NCI-H774 (cell line): ENCODE measurements at places on chromosomes 7 and 10.
A peak's percentile ranks its signal among the peaks of the same experiment; 100 is the strongest.

GRCh38 chr10:97708976-97709946, 4.3 kb upstream of the MARVELD1 start:
- DNase-seq, result no peak

DNA sequence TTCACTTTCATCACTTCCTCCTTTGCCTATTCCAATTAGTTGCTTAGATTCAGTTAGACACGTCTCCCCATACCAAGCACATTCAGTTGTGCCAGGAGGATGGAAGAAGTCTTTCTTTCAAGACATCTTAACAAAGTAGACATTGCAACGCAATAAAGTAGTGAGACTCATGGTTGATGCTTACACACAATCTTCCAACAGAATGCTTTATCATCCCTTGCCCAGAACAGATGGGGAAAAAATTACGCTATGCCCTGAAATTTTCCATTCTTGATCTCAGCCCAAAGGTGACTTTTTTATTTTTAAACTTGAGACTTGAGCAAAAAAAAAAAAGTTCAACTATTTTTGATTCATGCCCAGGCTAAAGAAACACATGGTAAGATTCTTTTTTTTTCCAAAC, 74.9 kb downstream of the KCNMA1 start:
- DNase-seq, result no peak

- no peak for DNase-seq
Observed at GRCh38 chr10:14839305-14839695, 1.2 kb downstream of the HSPA14 start.

GRCh38 chr10:43942096-43942850, 293.6 kb upstream of the ZNF32 start:
- DNase-seq, result no peak

- DNase-seq, result peak; percentile 30
Observed at GRCh38 chr10:32367793-32368453, 21.0 kb upstream of the EPC1 start.

GRCh38 chr10:43194266-43194665, 56.0 kb downstream of the CSGALNACT2 start:
- DNase-seq, result no peak

DNA sequence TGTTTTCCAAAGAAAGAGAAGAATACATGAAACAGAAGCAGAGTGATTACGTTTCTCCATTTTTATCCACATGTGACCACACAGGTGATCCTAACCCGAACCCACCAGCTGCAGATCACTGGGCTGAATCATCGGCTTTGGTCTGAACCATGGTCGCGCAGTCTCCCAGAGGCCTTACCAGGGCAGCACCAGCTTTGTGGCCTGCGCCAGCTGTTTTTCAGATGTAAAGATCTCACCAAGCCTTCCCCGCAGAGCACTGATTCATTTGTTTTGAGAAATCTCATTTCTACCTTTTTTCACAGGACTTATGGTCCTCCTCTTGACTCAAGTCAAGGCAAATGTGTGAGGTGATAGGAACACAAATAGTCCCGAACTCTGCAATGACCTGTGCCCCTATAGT, 207.0 kb upstream of the PPP2R2D start:
- no peak for DNase-seq

DNA sequence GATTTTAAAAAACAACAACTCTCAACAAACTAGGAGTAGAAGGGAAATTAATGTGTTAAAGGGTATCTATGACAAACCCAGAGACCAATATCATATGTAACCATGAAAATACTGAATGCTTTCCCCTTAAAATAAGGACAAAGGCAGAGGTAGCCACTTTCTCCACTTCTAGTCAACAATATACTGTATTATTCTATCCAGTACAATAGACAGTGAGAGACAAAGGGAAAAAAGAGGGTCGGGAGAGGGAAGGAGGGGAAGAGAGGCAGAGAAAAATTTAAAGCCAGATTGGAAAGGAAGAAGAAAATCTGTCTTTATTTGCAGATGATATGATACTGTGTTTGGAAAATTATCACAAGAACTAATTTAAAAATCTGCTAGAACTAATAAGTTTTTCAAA, 39.1 kb upstream of the WDFY4 start:
- DNase-seq, result no peak

GRCh38 chr7:137343281-137343841, at the start of gene PTN:
Gene PTN, minus strand, starts transcription at chr7:137343733. Its CDS starts 88,760 bp downstream, at chr7:137254973.
- DNase-seq, result peak; percentile 5

DNA sequence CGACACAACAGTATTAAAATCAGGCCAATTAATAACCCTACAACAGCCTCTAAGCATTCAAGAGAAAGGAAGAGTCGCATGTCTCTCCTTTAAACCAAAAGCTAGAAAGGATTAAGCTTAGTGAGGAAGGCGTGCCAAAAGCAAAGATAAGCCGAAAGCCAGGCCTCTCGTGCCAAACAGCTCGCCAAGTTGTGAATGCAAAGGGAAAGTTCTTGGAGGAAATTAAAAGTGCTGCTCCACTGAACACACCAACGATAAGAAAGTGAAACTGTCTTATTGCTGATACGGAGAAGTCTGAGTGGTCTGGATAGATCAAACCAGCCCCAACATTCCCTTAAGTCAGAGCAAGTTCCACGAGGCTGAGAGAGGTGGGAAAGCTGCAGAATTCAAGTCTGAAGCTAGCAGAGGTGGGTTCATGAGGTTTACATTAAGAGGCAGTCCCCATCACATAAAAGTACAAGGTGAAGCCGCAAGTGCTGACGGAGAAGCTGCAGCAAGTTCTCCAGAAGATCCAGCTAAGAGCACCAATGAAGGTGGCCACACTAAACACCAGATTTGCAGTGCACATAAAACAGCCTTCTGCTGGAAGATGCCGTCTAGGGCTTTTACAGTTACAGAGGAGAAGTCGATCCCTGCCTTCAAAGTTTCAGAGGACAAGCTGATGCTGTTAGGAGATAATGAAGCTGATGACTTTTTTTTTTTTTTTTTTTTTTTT, 194.8 kb downstream of the MAD1L1 start:
- no peak for DNase-seq

DNA sequence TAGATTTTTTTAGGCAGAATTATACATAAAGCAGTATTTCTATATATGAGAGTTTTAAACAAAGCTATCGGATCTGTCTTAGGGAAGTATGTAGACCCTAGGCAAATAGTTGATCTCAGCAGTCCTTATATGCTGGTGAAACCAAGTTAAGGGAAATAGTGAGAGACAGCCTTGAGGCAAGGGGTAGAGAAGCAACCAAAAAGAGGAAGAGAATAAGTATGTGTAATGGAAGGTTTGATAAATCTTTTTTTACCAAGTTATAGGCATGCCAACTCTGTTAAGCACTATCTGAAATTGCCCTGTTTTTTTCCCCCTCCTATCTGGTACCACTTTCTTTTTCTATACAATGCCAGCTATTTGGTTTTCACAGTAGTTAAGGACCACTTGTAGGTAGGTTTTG, 19.9 kb downstream of the SPAG6 start:
- no peak for DNase-seq

- DNase-seq, result no peak
Observed at GRCh38 chr7:30349170-30349569, 64.8 kb downstream of the ZNRF2 start.

DNA sequence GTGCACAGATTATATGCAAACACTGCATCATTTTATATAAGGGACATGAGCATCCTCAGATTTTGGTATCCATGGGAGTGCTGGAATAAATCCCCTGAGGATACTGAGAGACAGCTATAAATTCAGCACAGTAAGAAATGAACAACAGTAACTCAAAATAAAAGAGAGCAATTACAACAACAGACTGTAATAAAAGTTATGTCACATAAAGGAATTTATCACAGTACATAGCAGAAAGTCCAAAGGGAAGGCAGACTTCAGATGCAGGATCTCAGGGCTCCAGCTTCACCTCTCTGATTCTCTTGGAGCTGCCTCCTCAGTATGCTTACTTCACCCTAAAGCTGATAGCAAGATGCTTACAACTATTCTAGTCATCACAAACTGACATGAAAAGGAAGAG, 43.9 kb upstream of the STRIP2 start:
- no peak for DNase-seq

- peak; percentile 64 for DNase-seq
Observed at GRCh38 chr7:22559829-22560489, 60.0 kb upstream of the STEAP1B start.

DNA sequence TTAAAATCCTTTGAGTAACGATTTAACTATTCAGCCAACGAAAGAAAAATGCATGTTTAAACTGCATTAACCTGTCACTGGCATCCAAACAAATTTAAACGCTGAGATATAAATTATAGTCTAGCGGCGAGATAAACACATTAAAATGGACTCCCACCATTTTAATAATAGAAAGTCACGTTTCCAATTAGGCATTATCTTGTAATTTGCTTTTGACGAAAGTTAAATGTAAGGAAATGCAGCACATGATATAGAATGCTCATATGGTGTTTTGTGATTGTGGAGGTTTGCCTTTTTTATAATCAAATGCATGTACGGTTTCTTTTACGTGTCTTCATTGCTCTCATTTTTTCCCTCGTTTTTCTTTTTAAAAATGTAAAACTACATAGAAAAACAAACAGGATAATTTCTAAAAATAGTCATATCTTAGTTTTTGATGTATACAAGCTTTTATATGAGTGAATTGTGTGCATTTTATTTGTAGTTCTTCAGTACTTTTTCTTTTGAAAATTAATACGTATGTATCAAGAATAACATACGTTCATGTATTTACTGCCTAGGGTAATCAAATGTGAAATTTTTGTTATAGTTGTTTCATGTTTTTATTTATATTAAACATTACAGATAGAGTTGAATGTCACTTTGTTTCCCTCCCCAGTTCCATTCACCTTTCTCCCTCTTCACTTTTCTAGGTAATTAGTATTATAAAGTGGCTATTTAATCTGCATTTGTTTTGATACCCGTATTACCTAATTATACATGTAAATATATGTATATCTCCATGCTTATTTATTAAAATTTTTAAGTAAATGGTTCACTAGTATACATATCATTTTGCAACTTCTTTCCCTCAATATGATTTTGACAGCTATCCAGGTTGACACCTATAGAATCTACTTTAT, 1.1 kb upstream of the KLF14 start:
- peak; percentile 1 for DNase-seq

DNA sequence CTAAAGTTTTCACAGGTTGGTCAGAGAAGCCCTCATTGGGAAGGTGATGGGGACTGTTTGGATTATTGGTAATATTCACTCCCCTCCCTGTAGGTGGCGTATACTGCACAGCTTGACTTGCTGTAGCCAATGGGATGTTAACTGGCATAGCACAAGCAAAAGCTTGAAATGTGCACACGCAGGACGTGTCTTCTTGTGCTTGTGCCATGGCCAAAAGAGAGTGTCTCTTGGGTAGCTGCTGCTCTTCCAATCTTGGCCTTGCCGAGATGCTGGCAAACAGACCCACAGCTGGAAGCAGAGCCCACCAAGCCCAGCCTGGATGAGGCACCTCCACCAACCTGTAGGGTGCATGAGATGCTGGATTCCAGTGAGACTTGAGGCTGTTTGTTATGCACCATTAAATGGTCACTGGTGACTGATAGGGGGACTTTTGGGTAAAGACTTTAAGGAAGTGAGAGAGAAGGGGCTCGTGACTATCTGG, 266.0 kb downstream of the GRID1 start:
- DNase-seq, result no peak

GRCh38 chr10:97707134-97707861, 6.2 kb upstream of the MARVELD1 start:
- DNase-seq, result no peak

DNA sequence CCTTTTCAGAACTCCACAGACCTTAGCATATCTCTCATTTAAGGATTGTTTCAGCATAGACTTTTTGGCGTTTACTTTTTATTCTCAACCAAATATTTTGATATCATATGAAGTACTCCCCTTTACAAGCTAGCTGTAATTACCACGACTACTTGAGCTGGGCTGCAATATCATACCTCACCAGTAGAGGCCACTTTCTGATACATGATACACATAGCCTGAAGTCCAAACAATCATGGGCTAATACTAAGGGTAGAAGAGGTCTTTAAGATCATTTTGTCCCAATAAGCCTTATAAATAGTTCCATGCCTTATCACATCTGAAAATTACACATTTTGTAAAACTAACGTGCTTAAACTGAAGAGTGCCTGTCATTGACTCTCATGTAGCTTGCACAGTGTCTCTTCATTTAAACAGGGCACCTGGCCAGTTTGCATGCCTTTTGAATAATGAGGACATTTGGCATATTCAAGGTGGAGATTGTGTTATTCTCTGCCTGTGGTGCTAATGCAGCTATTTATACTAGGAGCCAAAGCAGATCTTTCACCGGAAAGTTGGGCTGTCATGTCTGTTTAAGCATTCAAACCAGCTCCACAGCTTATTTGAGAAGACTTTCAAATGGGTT, 403.7 kb upstream of the ZMIZ1 start:
- no peak for DNase-seq

DNA sequence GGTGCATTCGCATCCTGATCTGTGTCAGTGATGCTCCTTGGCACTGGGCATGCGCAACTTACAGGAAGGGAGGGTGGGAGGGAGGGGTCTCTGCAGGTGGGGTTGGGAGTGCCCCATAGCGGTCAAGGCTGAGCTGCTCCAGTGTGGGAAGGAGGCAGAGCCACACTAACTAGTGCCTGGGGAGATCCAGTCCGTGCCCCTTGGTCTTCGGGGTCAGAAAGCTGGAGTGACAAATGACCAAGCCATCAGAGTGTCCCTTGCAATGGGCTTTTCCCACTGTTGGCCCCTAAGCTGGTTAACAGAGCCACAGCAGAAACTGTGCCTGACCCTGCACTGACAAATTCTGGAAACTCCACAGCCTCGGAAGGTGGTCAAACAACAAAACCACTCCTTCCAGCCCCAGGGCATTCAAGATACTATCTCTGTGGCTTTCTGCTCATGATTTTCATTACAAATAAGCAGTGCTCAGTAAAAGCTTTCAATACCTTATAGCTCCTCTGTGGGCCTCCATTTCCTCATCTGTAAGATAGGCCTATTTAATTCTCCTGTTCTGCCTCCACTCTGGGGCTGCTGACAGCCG, 138.1 kb upstream of the UNC5B start:
- no peak for DNase-seq

GRCh38 chr7:111294494-111294893, 203.6 kb downstream of the LRRN3 start:
- no peak for DNase-seq

GRCh38 chr7:134829380-134829986, 50.0 kb downstream of the CALD1 start:
- DNase-seq, result no peak

- DNase-seq, result no peak
Observed at GRCh38 chr7:2602406-2603043, 29.3 kb upstream of the TTYH3 start.

GRCh38 chr10:5860066-5860465, 29.6 kb downstream of the ANKRD16 start:
- DNase-seq, result no peak

GRCh38 chr7:112192236-112193154, 13.7 kb downstream of the DOCK4 start:
- no peak for DNase-seq

DNA sequence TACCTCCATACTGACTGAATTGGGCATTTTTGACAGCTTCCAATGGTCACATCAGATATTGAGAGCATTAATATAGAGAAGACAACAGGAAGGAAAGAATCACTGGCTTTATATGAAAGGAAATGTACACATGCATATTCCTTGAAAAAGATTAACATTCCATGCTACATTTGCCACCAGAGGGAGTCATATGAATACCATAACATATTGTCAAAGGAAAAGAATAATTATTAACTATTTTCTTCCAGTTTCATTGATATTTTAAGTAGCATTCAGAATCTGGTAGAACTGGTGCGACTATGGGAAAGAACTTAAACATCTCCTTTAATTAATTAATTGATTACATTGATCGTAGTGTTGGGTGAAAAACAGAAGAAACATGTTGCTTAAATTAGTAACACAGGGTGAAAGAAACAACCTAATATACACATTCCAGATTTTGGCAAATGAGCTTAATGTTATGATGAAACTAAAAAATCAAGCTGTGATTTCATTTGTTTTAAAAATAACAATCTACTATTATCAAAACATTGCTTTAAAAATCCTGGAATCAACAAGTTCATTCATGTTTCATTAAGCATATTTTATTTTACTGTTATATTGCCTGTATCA, 71.5 kb downstream of the GPR85 start:
- peak; percentile 19 for DNase-seq
